ENCODE measurements at places on chromosomes 11 and 22.

GRCh38 chr11:94885133-94885532 is 88.2 kb downstream of the CWC15 start:
- DNase-seq: peak; percentile 95

- DNase-seq: peak; percentile 96
Observed at GRCh38 chr22:19962909-19963806, 21.5 kb upstream of the TXNRD2 start.

GRCh38 chr11:68020575-68020974 is 9.9 kb upstream of the NDUFS8 start:
- DNase-seq: no peak

DNA sequence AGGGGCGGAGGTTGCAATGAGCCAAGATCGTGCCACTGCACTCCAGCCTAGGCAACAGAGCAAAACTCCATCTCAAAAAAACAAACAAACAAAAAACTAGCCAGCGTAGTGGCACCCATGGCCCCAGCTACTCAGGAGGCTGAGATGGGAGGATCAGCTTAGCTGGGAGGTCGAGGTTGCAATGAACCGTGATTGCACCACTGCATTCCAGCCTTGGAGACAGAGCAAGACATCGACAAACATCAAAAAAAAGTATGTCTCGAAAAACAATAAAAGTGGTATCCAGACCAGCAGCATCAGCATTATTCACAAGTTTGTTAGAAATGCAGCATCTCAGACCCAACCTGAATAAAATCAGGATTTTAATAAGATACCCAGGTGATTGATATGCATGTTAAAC is 6.2 kb upstream of the MAPK1 start:
- no peak for DNase-seq

- DNase-seq: no peak
Observed at GRCh38 chr22:42925598-42925997, 68.5 kb upstream of the ARFGAP3 start.

DNA sequence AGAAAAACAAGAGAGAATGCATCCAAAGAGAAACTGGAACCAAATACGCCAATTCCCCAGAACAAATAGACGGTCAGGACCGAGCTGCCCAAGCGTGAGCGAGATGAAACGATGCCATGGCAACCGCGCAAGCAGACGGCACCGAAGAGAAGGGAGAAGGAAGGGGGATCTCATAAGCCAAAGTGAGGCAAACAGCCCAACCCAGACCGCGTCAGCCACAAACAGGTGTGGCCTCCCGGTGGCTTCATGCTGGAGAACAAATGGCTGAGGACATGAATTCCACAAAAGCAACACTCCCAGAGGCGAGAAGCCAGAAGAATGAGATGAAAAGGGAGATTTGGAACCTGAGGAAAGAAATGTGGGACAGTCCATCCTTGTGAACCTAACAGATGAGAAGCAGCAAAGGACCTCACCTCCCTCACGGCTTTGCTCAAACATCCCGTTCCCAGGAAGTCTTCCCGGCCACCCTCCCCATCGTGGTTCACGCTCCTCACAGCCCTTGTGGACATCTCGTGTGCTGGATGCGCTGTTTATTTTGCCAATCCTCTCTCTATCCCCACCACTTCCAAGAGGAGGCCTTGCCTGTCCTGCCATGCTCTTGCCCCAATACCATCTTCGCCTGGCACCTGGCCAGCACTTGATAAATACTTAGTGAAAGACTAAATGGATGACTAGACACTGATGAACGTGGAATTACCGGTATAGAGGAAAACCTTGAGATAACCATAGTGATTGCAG is 89.1 kb upstream of the RTL6 start:
- peak; percentile 72 for DNase-seq

DNA sequence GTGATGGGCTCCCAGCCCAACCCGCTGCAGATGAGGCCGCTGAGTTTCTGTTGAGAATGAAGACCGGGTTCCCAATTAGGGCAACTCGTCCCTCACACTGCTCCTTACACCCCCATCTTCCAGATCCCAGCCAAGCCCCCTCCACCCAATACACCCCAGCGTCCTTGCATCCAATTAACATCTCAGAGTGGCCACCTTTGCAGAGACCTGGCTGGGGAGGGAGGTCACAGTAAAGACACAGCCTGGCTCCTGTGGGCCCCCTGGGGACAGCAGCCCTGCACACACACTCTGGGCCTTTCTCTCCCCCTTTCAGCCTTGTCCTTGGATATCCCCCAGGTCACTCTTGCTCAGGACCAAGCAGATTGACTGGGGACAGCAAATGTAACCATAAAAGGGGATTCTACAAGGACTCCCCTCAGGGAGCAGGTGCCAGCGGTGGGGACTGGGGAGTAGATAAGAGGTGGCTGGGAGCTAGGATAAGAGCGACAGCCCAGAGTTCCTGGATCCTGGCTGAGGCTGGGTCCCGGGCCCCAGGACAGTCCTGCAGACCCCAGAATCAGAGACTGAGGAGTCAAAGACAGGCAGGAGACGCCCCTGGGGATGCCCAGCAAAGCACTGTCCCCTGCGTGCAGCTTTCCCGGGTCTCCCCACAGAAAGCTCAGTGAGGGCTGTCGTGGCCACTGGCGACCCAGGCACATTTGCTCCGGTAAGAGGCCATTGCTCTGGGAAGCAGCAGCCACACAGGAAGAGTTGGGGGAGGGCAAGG is 8.4 kb downstream of the APOBEC3A start:
- no peak for DNase-seq

DNA sequence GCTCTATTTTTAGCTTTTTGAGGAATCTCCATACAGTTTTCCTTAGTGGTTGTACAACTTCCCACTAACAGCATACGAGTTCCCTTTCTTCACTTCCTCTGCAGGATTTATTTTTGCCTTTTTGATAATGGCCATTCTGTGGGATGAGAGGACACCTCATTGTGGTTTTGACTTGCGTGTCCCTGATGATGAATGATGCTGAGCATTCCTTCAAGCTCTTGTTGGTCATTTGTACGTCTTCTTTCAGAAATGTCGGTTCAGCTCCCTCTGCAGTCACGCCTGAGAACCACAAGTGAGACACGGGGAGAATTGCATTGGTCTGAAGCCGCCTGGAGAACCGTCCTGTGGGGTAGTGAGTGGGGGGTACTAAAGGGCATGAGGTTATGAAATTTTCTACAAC is 2.0 kb upstream of the KRTAP5-10 start:
- peak; percentile 78 for DNase-seq

- no peak for DNase-seq
Observed at GRCh38 chr11:11332141-11332710, 20.8 kb downstream of the CSNK2A3 start.

- peak; percentile 53 for DNase-seq
Observed at GRCh38 chr11:132037956-132038355, 667.5 kb downstream of the NTM start.

DNA sequence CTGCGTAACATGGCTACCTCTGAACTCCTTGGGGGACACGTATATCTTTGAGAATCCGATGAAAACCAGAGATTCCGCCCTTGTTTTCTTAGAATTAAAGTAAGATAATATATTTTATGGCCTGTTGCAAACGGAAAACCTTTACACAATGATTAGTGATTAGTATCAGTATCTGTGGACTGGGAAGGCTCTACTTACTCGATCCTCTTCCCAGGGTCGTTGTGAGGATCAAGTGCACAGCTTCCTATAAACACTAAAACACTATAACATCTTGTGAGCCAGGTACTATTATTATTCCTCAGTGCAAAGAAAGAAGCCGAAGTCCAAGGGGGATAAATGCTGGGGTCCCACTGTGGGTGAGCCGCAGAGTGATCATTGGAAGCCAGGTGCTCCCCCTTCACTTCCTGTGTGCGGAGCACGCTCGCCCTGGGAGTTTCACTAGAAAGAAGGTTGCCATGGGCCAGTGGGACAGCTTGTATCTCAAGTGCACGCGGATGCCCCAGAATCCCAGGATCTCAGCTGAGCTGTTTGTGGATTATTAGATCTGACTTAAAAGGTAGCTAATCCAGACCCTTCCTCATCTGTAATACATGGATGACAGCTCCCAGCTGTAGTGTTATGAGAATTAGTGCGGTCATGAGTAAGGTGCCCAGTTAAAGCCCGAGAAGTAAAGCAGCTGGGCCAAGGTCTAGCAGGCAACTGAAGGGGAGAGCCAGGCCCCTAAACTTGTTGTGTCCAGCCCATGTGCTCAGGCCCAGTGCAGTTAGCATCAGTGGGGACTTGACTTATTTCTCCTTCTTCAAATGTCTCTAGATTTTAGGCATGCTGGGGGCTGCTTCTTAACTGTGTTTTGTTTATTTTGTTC is 839 bp downstream of the CBY1 start:
- peak; percentile 47 for DNase-seq

GRCh38 chr11:101470881-101471520 is 112.8 kb downstream of the TRPC6 start:
- DNase-seq: peak; percentile 41

DNA sequence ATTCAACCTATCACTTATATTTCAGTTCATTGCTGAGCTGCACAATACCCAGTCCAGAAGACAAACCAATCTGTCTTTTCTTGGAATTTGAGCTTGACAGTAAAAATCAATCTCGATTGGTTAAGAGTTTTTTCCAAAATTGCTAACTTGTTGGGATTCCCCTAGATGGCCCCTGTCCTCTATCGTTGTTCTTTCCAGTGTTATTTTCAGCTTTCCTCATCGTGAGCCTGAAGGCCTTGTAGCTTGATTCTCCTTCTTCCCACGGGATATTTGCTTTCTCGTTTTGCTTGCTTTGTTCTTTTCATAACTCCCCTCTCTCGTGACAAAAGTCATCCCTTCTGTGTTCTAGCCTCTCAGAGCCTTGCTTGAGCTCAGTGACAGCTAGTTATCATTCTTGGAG is 3.1 kb downstream of the OR8B8 start:
- DNase-seq: no peak

Measured in kidney tubule cell (primary cell).